ENCODE measurements at places on chromosomes 6 and 20.

- H3K4me3 ChIP-seq: no peak overlapping the region
- peaks cover 7% of the 10 kb centered on the region for H3K27me3 ChIP-seq
- H3K36me3 ChIP-seq: no peaks in the 10 kb centered on the region
- no peak overlapping the region for H3K27ac ChIP-seq
- no peak for DNase-seq
- H3K4me1 ChIP-seq: no peaks in the 10 kb centered on the region
Measured at GRCh38 chr6:132934496-132934895, 120.1 kb downstream of the RPS12 start.

DNA sequence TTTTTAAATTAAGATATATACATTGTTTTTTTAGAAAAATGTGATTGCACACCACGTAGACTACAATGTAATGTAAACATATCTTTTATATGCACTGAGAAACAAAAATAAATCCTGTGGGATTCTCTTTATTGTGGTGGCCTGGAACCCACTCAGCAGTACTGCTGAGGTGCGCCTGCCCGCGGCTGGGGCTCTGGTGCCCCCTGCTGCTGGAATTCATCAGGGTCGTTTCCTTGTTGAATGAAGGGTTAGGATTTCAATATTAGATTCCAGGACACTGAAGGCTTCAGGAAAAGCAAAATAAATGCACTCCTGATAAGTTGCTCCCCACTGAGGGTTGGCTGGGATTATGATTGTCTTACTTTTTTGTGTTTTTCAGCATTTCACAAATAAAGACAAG lies 175.8 kb upstream of the GGTLC1 start:
- H3K4me3 ChIP-seq: no peak overlapping the region
- no peaks in the 10 kb centered on the region for H3K27me3 ChIP-seq
- no peaks in the 10 kb centered on the region for H3K36me3 ChIP-seq
- no peaks in the 10 kb centered on the region for H3K4me1 ChIP-seq
- DNase-seq: no peak

- no peak overlapping the region for H3K27ac ChIP-seq
- no peaks in the 10 kb centered on the region for H3K4me1 ChIP-seq
- H3K27me3 ChIP-seq: no peaks in the 10 kb centered on the region
- no peak for DNase-seq
- peaks cover 15% of the 10 kb centered on the region for H3K36me3 ChIP-seq
Measured at GRCh38 chr20:24970754-24971153, 21.7 kb downstream of the CST7 start.

DNA sequence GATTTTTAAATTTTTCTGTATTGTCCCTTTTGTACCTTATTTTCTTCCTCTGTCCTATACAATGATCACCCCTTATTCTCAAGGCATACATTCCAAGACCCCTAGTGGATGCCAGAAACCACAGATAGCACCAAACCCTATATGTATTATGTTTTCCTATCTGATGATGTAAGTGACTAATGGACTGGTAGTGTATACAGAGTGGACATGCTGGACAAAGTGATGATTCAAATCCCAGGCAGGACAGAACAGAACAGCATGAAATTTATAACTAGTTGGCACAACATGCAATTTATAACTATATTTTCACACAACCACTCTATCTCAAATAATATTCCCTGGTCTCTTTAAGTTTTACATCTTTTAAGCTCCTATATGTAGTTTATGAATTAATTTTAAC lies 205.6 kb upstream of the FLRT3 start:
- no peak for DNase-seq
- no peak overlapping the region for H3K27ac ChIP-seq
- H3K4me3 ChIP-seq: no peak overlapping the region
- H3K36me3 ChIP-seq: no peaks in the 10 kb centered on the region
- no peaks in the 10 kb centered on the region for H3K4me1 ChIP-seq
- no peaks in the 10 kb centered on the region for H3K27me3 ChIP-seq

DNA sequence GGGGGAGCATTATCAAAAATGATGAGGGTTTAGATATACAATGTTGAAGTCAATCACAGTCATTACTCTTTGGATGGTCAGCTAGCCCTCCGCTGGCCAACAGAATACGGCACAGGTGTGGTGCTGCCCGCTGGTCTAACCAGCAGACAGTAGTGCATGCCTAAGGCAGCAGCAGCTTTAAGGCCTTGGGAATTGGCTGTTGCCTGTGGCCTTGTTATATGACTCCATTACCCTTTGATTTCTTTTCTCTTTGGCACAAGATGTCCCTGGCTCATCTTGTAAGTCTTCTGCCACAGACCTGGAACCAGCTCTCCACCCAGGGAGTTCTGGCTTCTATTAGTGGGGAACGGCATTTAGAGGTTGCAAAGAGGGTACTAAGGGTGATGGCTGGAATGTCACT lies 110.2 kb downstream of the WDR27 start:
- H3K27ac ChIP-seq: no peak overlapping the region
- no peaks in the 10 kb centered on the region for H3K36me3 ChIP-seq
- no peak for DNase-seq
- no peak overlapping the region for H3K4me3 ChIP-seq
- peaks cover 13% of the 10 kb centered on the region for H3K4me1 ChIP-seq

DNA sequence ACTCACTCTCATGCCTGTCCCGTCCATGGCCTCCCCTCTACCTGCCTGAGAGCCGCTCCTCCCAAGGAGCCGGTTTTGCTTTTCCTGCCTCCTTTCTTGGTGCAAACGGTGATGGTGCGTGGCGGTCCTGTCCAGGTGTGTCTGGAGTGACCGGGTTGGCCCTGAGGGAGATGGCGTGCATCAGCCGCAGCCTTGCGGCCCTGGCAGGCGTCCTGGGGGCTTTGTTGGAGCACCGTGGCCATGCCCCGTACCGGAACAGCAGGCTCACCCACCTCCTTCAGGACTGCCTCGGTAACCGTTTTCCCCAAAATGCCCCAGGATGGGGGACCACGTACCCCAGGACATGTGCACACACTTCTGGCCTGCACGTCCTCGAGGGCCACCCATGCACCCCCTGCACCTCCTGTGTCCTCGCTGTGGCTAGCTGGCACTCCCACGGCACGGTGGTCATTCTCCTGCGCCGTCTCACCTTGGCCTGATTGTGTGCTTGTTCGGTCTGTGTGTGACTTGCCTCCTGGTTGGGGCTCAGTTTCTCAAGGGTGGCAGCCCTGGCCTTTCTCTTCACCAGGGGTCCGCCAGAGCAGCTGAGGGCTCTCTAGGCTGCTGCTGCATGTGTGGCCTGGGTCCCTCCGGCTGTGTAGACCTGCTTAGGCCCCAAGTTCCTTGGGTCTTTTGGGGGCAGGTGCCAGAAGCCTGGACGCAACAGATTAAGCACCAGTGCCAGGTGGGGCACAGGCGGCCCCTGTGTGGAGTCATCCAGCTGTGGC lies 36.4 kb downstream of the FRMD1 start:
- H3K27ac ChIP-seq: no peak overlapping the region
- no peaks in the 10 kb centered on the region for H3K27me3 ChIP-seq
- H3K4me1 ChIP-seq: no peaks in the 10 kb centered on the region
- DNase-seq: no peak

Measured in T-cell (primary cell).